ENCODE measurements at places on chromosomes 2 and 18. TPM values are rescaled to one million over a fixed set of nuclear protein-coding genes. Genes with fewer than 3 reads are reported as not detected.

- DNase-seq, result no peak
These were observed 488.0 kb upstream of the ZEB2 start for GRCh38 chr2:145007960-145008263.

DNA sequence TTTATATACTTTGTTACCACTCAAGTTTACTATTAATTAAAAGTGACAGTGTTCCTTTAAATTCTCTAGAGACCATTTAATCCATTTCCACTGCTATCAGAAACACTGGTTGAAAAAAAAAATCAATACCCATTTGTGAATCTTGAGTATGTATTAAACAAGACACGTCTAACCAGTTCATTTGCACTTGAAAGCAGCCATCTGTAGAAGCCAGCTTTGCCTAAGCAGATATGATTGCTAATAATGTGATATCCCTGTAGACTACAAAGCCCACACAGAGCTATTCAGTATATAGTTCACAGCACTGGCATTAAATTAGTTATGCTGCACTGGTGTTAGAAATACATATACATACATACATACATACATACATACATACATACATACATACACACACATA is 111.8 kb upstream of the SP3 start:
- DNase-seq, result no peak

- DNase-seq, result no peak
These were observed 1368.4 kb upstream of the LRRTM1 start for GRCh38 chr2:81672923-81673322.

EEF1B2 gene
- 671 TPM for polyA plus RNA-seq

C18orf32 gene
- polyA plus RNA-seq, result 75.9 TPM
